ENCODE measurements at places on chromosomes 3 and 15.

GRCh38 chr3:43191116-43191515 lies 85.2 kb upstream of the POMGNT2 start:
- DNase-seq, result no peak

- DNase-seq, result no peak
Measured at GRCh38 chr3:171169866-171170265, 143.3 kb upstream of the SLC2A2 start.

- DNase-seq, result no peak
Measured at GRCh38 chr3:125207507-125207906, 5.0 kb downstream of the SLC12A8 start.

GRCh38 chr3:145522179-145522578 lies 638.8 kb downstream of the PLOD2 start:
- no peak for DNase-seq

DNA sequence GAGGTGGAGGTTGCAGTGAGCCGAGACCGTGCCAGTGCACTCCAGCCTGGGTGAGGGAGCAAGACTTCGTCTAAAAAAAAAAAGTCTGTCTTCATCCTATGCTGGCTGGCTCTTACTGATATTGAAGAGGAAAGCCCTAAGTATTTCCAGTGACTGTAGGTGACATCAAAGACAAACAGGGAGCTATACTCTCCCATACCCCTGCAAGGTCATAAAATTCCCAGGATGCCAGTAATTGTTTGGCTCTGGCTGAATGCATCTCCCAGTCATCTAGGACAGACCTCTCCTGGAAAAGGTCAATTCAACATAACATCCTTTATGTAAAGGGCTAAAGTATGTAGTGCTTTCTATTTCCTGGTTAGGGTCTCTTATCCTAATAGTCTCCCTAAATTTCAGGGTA lies 8.0 kb downstream of the ZBBX start:
- DNase-seq, result no peak

GRCh38 chr15:92631721-92632120 lies 23.9 kb downstream of the FAM174B start:
- no peak for DNase-seq

- DNase-seq, result peak; percentile 46
Measured at GRCh38 chr3:44184319-44184953, 57.2 kb upstream of the TOPAZ1 start.

DNA sequence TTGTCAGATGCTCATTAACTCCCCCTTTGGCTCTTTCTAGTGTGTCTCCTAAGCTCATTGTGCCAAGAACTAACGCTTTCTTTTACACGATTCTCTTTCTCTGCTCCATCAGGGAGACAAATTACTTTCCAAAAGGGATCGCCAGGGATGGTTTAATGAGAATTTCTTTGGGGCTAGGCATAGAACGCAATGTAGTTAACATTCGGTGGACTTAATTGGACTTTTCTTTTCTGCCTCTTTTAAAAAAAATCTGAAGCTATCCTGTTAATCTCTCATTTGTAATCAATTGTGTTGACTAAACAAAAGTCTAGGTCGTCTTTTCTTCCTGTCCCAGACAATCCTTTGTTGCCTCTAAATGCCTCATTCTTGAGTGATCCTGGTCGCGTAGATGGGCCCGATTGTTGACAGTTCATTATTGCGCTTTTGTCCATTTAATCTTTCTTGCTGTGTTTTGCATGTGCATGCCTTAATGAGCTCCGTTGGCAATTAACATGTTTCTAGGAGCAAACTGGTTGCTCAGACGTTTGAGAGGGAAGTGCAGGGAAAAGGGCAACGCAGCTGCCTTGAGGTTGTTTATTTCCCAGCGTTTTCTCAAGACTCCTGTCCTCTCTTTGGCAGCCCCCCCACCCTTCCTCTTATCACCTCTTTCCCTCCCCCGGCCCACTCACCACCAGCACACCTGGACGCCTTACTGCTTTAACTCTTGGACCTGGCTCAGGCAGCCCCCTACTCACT lies 7.8 kb downstream of the FEZF2 start:
- peak; percentile 83 for DNase-seq

- no peak for DNase-seq
Measured at GRCh38 chr3:46671541-46672348, 21.7 kb downstream of the ALS2CL start.

DNA sequence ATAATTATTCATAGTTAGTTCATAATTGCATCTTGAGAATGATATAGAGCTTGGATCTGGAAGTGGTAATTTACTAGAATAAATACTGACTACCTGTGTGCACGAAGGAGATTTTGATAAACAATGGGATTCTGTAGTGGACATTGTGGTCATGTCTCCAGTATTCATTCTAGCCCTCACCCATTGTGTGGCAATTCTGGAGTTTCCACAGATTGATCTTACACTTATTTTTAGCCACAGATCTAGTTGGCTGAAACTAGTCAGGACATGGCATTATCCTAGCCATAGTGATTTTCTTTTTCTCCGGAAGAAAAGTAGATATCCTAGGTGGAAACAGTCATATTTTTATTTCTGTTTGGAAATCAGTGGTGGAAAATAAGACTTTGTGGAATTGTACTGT lies 833.1 kb downstream of the NAALADL2 start:
- no peak for DNase-seq

GRCh38 chr3:43372809-43373559 lies 86.6 kb downstream of the SNRK start:
- peak; percentile 40 for DNase-seq

DNA sequence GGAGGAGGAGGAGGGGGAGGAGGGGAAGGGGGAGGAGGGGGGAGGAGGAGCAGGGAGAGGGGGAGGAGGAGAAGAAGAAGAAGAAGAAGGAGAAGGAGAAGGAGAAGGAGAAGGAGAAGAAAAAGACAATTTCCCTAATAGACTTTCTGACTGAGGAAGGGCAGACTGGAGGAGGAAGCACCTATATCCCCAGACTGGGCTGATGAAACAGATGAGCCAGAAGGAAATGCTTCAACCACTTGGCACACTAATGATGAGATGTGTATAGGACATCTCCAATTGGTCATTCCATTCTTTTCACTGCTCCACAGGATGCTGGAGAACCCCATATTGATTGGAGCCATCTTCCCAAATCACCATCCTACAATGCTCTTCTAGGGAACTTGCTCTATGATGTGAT lies 69.9 kb downstream of the LYZL4 start:
- DNase-seq, result no peak

GRCh38 chr3:46456118-46456517 lies 8.6 kb downstream of the LTF start:
- no peak for DNase-seq

DNA sequence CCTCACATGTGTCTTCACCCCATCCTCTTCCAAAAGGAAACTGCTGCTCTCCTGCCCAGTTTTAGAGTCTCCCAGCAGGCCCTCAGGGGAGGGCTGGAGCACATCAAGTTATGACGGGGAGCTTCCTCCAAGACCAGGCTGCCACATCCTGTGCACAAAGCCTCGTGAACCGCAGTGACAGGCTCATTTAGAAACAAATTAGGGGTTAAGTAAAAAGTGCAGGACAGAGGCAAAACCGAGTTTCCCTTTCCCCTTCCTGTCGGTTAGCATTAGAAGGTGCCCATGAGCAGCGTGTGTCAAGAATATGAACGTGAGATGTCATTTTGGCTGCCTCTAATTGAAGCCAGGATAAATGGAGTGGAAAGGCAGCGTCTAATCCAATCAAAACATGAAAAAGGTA lies 199.7 kb downstream of the ARRDC4 start:
- peak; percentile 56 for DNase-seq

DNA sequence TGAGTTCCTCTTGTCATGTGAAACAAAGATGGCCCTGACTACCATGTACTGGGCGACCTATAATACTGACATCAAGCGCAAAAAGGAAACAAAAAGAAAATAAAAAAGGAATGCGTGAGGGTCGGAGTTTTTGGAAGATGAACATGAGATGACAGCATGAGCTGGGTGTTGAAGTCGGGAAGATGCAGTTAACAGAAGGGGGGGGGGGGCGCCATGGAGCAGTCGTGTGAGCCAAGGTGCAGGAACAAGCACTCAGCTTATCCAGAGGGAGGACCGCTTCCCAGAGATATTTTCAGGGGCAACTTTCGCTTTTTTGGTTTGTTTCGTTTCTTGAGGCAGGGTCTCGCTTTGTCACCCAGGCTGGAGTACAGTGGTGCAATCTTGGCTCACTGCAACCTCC lies 110.2 kb downstream of the RORA start:
- DNase-seq, result peak; percentile 49

DNA sequence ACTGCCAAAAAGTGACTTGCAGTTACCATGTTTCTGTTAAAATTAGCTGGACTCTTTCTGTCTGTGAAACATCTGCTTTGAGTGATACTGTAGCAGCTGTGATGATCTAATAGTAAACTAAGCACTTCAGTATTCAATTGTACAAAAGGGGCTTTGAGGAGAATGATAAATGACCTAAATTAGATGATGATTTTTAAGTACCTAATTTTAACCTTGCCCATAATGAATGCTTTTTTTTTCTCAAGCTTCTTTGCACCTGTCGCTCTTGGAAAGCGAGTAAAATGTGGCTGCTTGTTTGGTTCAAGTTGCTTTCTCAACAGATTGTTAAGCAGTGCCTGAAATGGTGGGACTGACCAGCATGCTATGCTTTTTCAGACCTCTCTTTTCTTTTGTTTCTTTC lies 752.3 kb downstream of the EPHA3 start:
- no peak for DNase-seq

DNA sequence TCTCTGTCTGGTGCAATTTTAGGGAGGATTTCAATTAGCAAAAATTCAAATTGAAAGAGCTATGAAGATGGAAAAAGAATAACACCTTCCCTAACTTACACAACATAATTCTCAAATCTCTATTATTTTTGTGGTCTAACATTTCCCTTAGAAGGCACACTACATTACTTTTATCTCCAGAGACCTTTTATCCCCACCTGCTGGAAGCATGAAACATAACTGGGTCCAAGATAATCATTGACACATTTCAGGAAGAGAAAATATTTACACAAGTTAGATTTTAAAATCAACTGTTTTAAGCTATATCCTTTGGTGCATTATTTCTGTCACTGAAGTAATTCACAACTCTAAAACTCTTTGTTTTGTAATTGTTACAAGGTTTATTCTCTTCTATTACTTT lies 779.5 kb downstream of the ROBO1 start:
- DNase-seq, result no peak

DNA sequence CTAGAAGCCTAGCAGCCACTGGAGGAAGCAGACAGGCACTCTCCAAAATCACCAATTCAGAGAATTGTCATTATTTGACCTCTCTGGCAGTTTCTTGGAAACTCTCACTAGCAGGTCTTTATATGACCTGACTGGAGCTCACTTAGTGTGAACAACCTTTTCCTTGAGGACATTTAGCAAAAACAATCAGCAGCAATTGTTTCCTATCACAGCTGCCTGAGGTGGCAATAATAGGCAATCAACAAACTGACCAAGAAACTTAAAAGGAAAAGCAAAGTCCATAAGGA lies 162.4 kb upstream of the STT3B start:
- DNase-seq, result no peak

- no peak for DNase-seq
Measured at GRCh38 chr3:53150247-53151085, 10.5 kb upstream of the PRKCD start.

- no peak for DNase-seq
Measured at GRCh38 chr3:56928379-56929068, 126.8 kb upstream of the ARHGEF3 start.

DNA sequence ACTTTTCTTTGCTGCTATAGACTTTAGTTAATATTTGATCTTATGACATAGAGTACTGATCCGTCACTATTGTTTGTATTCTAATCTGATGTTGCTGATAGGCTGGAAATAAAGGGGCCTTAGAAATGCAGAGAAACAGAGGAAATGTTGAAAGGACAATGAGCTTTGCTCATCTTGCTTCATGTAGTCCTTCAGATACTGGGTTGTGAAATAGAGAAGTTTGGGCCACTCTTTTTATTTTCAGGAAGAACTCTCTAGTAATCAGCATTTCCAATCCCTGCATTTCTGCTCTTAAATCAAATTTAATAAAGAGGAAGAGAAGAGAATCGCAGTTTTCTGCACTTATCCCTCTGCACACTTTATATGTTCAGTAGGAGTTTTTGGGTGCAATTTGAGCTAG lies 192.8 kb upstream of the THBS1 start:
- DNase-seq, result no peak

DNA sequence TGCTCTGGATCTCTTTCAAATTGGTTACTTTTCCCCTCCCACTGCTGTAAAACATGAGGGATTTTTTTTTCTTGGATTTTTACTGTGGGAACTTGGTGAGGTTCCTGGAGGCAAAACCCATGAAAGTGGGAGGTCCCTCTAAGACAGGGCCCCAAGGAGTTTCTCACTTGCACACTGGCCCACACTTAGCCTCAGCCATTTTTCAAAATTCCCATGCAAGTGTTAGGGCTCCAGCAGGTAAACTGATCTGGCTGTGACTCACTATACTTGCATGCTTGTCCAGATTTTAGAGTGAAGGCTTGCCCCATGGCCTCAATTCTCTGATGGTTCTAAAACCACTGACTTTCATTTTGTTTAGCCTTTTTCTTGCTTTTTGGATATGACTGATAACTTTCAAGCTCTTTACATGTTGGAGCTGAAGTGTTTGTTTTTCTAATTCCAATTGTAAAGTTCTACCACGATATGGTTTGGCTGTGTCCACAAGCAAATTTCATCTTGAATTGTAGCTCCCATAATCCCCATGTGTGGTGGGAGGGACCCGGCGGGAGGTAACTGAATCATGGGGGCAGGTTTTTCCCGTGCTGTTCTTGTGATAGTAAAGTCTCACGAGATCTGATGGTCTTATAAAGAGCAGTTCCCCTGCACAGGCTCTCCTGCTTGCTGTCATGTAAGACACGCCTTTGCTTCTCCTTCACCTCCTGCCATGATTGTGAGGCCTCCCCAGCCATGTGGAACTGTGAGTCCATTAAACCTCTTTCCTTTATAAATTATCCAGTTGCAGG lies 37.7 kb downstream of the MCCC1 start:
- no peak for DNase-seq

GRCh38 chr3:65080432-65080831 lies 392.6 kb upstream of the ADAMTS9 start:
- no peak for DNase-seq

DNA sequence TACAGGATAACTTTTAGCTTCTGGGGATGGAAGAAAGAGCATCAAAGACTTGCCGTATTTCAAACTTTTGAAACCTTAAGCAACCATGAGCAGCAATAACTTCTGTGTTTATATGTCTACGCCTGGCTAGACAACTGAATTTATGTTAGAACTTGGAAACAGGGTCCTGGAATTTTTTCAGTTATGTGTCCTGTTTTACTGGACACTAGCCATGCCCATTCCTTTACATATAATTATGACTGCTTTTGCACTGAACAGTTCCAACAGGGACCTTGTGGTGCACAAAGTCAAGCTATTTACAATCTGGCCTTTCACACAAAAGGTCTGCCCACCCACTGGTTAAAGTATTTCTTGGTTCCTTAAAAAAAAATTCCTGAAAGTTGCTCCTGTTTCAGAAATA lies 37.1 kb downstream of the TJP1 start:
- no peak for DNase-seq

Data from retina (tissue), 1 donor.